ENCODE measurements at places on chromosomes 2 and 18.

DNA sequence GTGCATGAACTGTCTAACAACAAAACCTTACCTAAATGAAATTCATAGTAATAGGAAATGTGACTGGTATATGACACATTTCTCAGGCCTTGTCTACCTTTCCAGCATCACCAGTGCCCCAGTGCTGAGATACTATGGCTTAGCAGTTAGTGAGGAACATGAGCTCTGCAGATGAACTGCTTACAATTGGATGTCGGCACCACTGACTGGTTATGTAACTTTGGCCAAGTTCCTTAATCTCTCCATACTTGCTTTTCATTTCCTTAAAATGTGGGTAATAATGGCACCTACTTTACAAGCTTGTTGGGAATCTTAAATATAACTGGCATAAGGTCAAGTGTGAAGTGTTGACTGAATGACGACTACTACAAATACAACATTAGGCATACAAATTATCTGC lies 136.3 kb downstream of the OLA1 start:
- no peak for DNase-seq

- no peak for DNase-seq
Observed at GRCh38 chr2:241445426-241445825, 63.0 kb downstream of the STK25 start.

DNA sequence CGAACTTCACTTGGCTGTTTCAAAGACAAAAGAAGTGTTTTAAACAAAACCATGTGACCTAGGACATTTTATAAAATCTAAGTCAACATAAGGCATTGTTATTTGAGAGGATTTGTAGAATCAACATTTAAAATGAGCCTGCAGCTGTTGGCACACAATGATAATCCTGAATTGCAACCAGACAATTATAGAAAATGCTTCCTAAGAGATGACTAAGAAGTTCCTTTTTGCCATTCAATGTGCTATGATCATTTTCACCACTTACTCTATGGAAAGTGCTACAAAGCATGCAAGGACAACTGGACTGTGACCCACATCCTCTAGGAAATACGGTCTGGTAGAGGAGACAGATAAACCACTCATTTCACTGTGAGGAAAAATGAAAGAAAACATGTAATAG lies 246.4 kb downstream of the CDH20 start:
- no peak for DNase-seq

- no peak for DNase-seq
Observed at GRCh38 chr2:41913311-41913710, 134.5 kb upstream of the PKDCC start.

GRCh38 chr2:187503700-187504099 lies 50.5 kb downstream of the TFPI start:
- no peak for DNase-seq

DNA sequence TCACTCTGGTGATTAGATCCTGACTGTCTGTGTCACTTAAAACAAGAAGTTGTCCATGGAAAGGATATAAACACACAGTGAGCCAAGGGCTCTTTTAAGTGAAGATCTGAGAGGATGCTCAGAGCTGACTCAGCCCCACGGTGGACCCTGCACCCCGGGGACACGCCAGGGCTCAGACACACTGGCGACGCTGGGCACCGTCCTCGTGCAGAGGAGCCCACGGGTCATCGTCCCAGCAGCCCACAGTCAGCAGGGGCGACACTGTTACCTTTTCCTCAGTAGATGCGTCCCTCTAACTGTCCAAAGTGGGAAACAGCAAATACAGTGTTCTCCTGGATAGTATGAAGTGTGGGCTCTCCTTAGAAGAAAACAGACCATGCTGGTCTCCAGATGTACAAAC lies 225.6 kb downstream of the HDAC4 start:
- DNase-seq = no peak

- no peak for DNase-seq
Observed at GRCh38 chr2:110116033-110116710, 550 bp upstream of the MALL start.

- DNase-seq = no peak
Observed at GRCh38 chr18:45165871-45166270, 449.4 kb upstream of the SLC14A2 start.

GRCh38 chr2:152175012-152175367 lies 573 bp downstream of the STAM2 start:
- no peak for DNase-seq

DNA sequence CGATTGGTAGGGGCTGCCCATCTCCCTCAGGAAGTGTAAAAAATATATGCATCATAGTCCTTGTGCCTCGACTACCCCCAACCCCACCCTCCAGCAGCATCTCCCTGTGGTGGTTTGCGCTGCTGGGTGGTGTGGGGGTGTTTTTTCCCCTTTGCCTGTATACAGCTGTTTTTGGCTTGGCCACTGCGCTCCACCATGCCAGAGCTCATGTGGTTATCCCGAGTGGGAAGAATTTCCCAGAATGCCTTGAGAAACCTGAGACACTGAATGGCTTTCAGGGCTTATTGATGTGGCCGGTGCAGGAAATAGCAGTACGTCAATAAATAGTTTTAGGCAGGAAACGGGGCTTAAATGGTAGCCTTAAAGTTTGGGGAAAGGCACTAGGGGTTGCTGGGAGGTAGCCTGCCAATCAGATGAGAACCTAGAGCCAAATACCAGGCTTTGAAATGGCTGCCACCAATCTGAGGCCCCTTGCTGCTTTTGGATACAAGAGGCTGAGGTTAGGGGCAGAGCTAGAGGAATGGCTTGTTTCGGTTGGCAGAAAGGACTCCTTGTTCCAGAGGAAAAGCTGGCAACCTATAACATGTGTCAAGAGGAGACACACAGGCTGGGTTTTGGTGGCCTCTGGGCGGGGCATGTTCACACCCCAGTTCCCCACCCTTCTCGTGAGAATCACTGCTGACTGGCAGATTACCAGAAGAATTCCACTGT lies 144.1 kb downstream of the SMAD7 start:
- no peak for DNase-seq

GRCh38 chr2:227117027-227117426 lies 47.0 kb downstream of the COL4A4 start:
- DNase-seq = no peak
